BJ (cell line): ENCODE measurements at places on chromosomes 12 and 14. TPM values are rescaled to one million over a fixed set of nuclear protein-coding genes. Genes with fewer than 3 reads are reported as not detected.

GRCh38 chr12:58393152-58393551, 451.8 kb downstream of the ATP23 start:
- DNase-seq = no peak

- no peak for DNase-seq
Observed at GRCh38 chr12:77745624-77746023, 85.1 kb upstream of the NAV3 start.

The USP15 gene
- 21.9 and 44.3 TPM in 2 replicates for polyA plus RNA-seq

The SERPINA9 gene
- 0.09 and 0.12 TPM in 2 replicates for polyA plus RNA-seq

The LMNTD1 gene
- polyA plus RNA-seq = 0.76 and 1.1 TPM in 2 replicates

The TAS2R7 gene
- polyA plus RNA-seq = not detected in 2 replicates

The PIK3C2G gene
- not detected in 2 replicates for polyA plus RNA-seq

- no peak for DNase-seq
Observed at GRCh38 chr12:26058308-26058707, 66.5 kb downstream of the BHLHE41 start.

DNA sequence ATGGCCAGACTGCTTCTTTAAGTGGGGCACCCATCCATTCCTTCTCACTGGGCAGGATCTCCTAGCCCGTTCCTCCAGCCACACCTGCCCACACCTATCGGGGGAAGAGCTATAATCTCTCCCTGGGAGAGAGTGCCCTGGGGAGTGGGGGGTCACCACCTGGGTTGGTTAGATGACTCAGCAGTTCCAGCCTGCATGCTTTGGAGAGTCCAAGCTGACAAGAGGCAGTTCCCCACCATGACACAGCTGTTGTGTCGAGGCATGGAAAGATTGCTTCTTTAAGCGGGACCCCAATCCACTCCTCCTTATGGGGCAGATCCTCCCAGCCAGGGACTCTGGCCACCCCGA, 52.6 kb upstream of the PPFIA2 start:
- DNase-seq = no peak

GRCh38 chr12:132941336-132941954, 14.7 kb downstream of the ZNF605 start:
- no peak for DNase-seq

The TAS2R42 gene
- polyA plus RNA-seq = not detected in 2 replicates

DNA sequence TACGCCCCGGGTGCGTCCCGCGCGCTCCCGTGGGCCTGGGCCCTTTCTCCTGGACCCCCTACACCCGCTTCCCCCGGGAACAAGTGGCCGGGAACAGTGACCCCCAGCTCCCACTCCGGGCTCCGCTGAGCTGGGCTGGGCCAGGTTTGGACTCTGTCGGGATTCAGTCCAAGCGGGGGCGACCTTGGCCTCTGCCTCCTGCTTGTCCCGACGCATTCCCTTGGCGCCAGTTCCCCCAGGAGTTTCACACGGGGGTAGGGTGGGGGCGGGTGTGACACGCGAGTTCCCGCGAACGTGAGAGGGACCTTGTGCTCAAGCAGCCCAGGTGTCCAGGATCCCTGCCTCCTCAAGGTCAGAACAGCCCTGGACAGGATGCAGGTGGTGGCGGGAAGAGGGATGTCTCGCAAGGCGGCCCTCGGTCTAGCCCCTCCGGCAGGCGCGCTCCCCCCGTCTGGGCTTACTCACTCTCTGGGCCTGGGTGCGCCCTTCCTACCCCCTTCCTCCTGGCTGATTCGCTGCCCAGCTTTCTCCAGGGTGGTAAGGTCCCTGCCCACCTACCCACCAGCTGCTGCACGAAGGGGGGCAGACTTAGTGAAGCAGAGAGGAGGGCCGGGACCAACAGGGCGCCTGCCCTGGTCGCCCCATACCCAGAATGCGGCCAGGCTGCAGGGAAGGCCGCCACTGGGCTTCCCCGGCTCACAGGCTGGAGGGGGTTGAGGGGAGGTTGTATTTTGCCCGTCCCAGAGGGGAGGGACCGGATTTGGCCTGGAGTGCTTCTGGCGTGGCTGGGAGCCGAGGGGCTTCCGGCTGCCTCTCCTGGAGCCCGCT, 862 bp downstream of the CRIP2 start:
- DNase-seq = no peak

- no peak for DNase-seq
Observed at GRCh38 chr12:77401770-77402081, 336.4 kb upstream of the E2F7 start.

DNA sequence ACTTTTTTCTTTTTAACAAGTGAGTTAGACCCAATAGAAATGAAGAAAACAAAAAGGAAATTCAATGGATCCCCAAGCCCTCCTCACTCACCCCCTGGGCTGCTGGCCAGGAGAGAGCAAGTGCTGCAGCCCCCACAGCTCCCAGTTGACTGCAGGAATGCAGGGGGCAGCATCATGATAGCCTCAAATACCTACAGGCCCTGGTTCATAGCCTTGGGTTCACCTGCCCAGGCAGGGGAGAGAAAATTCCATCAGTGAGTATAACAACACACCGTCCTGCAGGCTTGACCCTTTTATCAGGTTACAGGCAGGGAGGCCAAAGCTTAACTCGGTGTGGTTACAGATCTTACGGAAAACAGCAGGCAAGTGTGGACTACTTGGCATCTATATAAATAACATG, 76.3 kb downstream of the PHLDA1 start:
- no peak for DNase-seq

The KRT74 gene
- polyA plus RNA-seq = not detected in 2 replicates

The MSI1 gene
- polyA plus RNA-seq = not detected in 2 replicates

GRCh38 chr12:26152507-26153102, 27.8 kb upstream of the BHLHE41 start:
- no peak for DNase-seq

The HOXC13 gene
- 1.0 and 1.1 TPM in 2 replicates for polyA plus RNA-seq

The KRT83 gene
- polyA plus RNA-seq = 0.07 and 0.10 TPM in 2 replicates

DNA sequence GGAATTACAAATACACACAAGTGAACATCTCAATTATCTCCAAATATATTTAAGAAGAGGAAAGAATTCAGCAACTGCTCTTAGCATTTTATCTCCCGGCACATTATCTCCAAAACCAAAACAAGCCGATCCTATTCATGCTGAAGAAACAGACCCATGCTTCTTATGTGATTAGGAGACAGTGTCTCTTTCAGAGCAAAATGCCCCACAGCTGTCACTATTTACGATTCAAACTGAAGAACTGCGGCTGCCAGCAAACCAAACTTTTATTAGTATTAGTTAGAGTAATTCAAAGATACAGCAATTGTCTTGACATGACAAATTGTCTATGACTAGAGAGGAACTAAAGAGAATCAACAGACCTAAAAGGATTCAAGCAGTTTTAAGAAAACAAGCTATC, 79.4 kb downstream of the SETD3 start:
- DNase-seq = no peak

- no peak for DNase-seq
Observed at GRCh38 chr14:76181546-76181945, 29.8 kb downstream of the GPATCH2L start.

The PSMC6 gene
- 28.5 and 87.8 TPM in 2 replicates for polyA plus RNA-seq

- no peak for DNase-seq
Observed at GRCh38 chr12:95151406-95151805, 65.9 kb downstream of the FGD6 start.

GRCh38 chr14:99605299-99605961, 1.4 kb upstream of the CCDC85C start:
- DNase-seq = no peak

The MFAP5 gene
- polyA plus RNA-seq = 172 and 174 TPM in 2 replicates

DNA sequence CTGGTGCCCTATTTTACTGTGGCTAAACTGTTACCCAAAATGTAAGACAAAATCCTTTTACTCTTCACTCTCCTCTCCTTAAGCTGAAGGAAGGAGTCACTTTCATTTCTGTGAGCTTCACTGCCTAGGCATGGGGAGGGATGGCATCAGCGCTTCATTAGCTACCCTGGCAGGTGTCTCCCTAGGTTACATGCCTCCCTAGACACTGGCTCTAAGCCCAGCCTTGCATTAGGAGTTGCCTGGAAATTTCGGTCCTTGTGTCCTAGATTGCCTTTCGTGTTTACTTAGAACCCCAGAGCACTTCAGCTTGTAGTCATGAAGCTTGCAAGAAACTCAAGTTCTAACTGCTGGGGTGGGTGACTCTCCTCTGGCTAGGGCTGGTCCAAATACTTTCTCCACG, 520.5 kb upstream of the STXBP6 start:
- no peak for DNase-seq

- DNase-seq = no peak
Observed at GRCh38 chr12:58794859-58795258, 125.4 kb downstream of the LRIG3 start.

GRCh38 chr14:72893636-72894322, at the start of gene DPF3:
Gene DPF3 (minus strand): TSS chr14:72894101. CDS start chr14:72894088, 13 bp downstream.
- peak; percentile 77 for DNase-seq

GRCh38 chr12:128817111-128818015, 6.4 kb downstream of the SLC15A4 start:
- no peak for DNase-seq

The PUS1 gene
- 15.7 and 21.2 TPM in 2 replicates for polyA plus RNA-seq

- no peak for DNase-seq
Observed at GRCh38 chr12:46832130-46832704, 6.4 kb upstream of the SLC38A4 start.

The PIWIL1 gene
- polyA plus RNA-seq = not detected in 2 replicates

The TBX5 gene
- polyA plus RNA-seq = 29.1 and 30.8 TPM in 2 replicates

The GLIPR1L2 gene
- polyA plus RNA-seq = 0.21 and 0.44 TPM in 2 replicates

- no peak for DNase-seq
Observed at GRCh38 chr12:49298160-49298559, 3.2 kb downstream of the PRPH start.

GRCh38 chr12:51415931-51416330, 8.7 kb upstream of the SLC4A8 start:
- no peak for DNase-seq

The DNAJC22 gene
- 2.3 and 4.3 TPM in 2 replicates for polyA plus RNA-seq

DNA sequence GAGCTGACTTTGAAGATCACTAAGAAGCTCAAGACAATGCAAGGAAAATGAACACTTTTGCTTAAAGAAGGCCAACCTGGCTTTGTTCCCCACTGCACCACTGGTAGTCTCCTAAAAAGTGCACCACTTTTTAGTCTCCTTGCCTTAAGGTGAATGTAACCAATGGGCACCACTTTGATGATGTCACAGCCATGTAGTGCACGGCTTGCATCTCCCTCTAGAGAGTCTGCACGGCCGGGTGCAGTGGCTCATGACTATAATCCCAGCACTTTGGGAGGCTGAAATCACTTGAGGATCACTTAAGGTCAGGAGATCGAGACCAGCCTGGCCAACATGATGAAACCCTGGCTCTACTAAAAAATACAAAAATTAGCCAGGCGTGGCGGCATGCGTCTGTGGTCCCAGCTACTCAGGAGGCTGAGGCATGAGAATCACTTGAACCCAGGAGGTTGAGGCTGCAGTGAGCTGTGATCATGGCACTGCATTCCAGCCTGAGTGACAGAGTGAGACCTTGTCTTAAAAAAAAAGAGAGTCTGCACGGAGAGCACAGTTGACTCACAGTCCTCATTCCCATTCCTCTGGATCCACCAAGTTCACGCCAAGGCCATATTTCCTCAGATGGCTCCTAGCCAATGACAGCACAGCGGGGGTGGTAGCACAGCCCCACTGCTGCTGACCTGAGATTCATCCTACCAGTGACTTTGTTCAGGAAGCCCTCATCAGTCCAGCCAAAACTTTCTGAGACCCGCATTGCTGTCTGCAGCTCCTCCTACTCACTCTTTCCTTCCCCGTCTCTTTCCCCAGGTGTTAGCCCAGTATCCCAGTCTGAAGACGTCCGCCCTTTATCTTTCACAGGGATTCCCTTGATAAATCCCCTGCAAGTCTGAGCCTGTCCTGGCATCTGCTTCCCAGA, 16.5 kb upstream of the IFT81 start:
- peak; percentile 89 for DNase-seq

- peak; percentile 64 for DNase-seq
Observed at GRCh38 chr12:53561590-53561953, 54.3 kb upstream of the NPFF start.

The IL31 gene
- not detected in 2 replicates for polyA plus RNA-seq

DNA sequence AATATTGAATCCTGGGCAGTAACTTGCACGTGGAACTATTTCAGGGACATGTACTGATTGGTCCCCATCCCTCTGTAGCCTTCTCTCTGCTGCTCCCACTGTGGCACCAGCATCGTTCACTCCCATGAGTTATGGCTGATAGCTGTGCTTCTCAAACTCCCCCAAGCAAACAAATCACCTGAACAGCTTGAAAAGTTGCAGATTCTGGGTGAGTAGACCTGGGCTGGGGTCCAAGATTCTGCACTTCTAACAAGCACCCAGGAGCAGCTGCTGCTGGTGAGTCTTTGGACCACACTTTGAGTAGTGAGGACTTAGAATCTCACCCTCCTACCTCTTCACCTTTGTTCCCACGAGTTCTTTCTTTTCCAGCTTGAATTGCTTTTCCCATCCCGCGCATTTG, 49.4 kb upstream of the ZFP36L1 start:
- no peak for DNase-seq

The ALKBH2 gene
- polyA plus RNA-seq = 19.6 and 23.3 TPM in 2 replicates

GRCh38 chr14:74940956-74941565, 14.3 kb downstream of the PGF start:
- no peak for DNase-seq

GRCh38 chr12:116247377-116247776, 30.1 kb downstream of the MED13L start:
- no peak for DNase-seq

DNA sequence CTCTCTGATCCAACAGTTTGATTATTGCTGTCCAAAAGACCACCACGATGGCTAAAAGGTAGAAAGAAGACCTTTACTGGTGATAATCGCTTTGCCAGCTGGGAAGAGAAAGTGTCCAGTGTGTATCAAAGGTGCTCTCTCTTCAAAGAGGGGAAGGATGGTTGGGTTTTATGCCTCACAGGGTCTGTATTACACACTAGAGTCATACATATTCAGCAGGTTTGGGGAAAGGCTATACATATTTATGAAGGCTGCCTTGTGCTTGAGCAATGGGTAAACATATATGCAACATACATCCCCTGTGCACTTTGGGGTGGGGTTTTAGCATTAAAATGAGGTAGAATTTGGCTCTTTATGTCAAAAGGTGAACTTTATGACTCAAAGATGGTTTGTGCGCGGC, 18.2 kb downstream of the GPRC5D start:
- no peak for DNase-seq

DNA sequence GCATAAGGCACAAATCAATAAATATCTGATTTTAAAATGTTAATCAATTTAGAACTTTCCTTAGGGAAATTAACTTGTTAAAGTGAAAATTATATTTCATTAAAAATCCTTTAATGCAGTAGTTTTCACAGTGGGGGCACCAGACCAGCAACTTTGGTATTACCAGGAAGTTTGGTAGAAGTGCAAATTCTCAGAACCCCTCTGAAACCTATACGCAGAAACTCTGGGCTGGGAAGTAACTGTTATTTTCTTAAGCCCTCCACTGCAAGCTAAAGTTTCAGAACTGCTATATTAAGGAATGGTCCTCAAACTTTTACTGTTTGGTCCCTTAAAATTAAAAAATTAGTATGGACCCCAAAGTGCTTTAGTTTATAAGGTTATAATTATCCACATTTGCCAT, 35.7 kb downstream of the GNPTAB start:
- no peak for DNase-seq

The FGF6 gene
- not detected in 2 replicates for polyA plus RNA-seq

- DNase-seq = no peak
Observed at GRCh38 chr14:47921133-47921532, 245.7 kb upstream of the MDGA2 start.

DNA sequence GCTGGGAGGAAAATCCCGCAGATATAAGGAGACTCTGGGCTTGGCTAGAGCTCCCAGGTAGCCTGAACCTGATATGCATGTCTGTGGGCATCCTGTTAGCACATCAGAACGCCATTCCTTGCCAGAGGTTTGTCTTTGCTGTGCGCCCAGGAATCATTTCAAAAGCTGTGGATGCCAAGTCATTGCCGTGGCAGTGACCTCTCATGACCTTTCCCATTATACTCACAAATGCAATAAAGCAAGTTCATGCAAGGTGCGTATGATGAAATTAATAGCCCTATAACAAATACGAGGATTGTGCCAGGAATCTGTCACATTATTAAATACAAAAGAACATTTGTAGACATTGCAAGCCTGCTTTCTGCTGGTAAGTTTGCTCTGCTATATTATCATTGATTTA, 229.1 kb upstream of the PELI2 start:
- DNase-seq = no peak
